Endodermal cell (in vitro differentiated cells): ENCODE measurements at places on chromosomes 4 and X.
A peak's percentile ranks its signal among the peaks of the same experiment; 100 is the strongest.

DNA sequence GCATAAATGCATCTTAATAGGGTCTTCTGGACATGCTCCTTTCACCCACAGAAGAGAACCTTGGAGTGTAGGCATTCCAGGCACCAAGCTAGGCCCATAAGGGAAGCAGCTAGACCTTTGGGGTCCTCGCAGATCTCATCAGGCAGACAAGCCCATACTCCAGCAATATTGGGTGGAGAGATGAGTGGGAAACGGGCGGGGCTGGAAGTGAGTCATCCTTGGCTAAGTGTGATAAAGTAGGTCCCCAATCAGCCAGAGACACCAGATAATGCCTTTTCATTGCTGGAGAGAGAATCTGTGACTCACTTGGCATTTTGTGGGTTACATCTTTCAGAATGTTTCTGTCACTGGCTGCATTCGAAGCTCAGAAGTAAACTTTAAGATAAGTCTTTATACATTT lies 133.3 kb upstream of the MBNL3 start:
- peak; percentile 44 for DNase-seq
- no peaks in the 10 kb centered on the region for H3K4me1 ChIP-seq
- no peaks in the 10 kb centered on the region for H3K36me3 ChIP-seq
- H3K4me3 ChIP-seq: no peak overlapping the region
- no peak overlapping the region for H3K27ac ChIP-seq

GRCh38 chrX:12789976-12790375 lies 1.2 kb upstream of the PRPS2 start:
- no peak overlapping the region for H3K4me3 ChIP-seq
- no peak overlapping the region for H3K27ac ChIP-seq
- H3K4me1 ChIP-seq: no peaks in the 10 kb centered on the region
- no peak for DNase-seq
- H3K27me3 ChIP-seq: peaks cover 70% of the 10 kb centered on the region

- H3K27ac ChIP-seq: no peak overlapping the region
- H3K4me3 ChIP-seq: no peak overlapping the region
- no peaks in the 10 kb centered on the region for H3K27me3 ChIP-seq
- peaks cover 16% of the 10 kb centered on the region for H3K4me1 ChIP-seq
- DNase-seq: no peak
Observed at GRCh38 chr4:86356425-86357210, 3.2 kb downstream of the MAPK10 start.

DNA sequence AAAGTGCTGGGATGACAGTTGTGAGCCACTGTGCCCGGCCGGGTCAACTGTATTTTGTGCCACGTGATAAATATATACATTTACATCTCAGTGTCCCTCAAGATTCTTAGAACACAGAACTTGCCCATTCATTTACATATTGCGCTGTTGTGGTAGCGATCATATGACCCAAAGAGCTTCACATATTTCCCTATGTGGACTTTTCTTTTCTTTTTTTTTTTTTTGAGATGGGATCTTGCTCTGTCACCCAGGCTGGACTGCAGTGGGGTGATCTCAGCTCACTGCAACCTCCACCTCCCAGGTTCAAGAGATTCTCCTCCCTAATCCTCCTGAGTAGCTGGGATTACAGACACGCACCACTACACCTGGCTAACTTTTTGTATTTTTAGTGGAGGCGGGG lies 180.7 kb downstream of the DHRSX start:
- no peak overlapping the region for H3K4me3 ChIP-seq
- DNase-seq: no peak
- no peaks in the 10 kb centered on the region for H3K36me3 ChIP-seq
- H3K27ac ChIP-seq: no peak overlapping the region
- H3K27me3 ChIP-seq: no peaks in the 10 kb centered on the region

DNA sequence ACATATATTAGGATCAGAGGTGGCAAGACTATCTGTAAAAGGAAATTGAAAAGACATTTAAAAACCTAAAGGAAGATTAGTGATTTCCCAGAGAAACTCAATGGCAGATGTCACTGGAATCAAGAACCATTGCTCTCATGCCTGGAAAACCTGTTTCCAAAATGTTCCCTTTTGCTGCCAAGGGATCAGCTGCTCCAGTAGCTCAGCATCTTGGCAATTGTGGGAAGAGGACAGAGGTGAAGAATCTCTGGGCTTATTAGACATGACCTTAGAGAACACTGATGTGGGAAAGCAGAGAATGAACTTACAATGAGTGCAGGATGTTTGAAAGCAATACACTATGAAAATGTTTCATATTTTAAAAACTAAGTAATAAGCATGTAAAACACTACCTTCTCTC lies 98.3 kb downstream of the SHROOM3 start:
- no peak overlapping the region for H3K27ac ChIP-seq
- peaks cover 6% of the 10 kb centered on the region for H3K4me1 ChIP-seq
- H3K4me3 ChIP-seq: no peak overlapping the region
- no peaks in the 10 kb centered on the region for H3K36me3 ChIP-seq
- no peaks in the 10 kb centered on the region for H3K27me3 ChIP-seq
- no peak for DNase-seq

- no peak overlapping the region for H3K27ac ChIP-seq
- peaks cover 3% of the 10 kb centered on the region for H3K4me1 ChIP-seq
Observed at GRCh38 chr4:114400531-114400930, 198.1 kb upstream of the UGT8 start.

DNA sequence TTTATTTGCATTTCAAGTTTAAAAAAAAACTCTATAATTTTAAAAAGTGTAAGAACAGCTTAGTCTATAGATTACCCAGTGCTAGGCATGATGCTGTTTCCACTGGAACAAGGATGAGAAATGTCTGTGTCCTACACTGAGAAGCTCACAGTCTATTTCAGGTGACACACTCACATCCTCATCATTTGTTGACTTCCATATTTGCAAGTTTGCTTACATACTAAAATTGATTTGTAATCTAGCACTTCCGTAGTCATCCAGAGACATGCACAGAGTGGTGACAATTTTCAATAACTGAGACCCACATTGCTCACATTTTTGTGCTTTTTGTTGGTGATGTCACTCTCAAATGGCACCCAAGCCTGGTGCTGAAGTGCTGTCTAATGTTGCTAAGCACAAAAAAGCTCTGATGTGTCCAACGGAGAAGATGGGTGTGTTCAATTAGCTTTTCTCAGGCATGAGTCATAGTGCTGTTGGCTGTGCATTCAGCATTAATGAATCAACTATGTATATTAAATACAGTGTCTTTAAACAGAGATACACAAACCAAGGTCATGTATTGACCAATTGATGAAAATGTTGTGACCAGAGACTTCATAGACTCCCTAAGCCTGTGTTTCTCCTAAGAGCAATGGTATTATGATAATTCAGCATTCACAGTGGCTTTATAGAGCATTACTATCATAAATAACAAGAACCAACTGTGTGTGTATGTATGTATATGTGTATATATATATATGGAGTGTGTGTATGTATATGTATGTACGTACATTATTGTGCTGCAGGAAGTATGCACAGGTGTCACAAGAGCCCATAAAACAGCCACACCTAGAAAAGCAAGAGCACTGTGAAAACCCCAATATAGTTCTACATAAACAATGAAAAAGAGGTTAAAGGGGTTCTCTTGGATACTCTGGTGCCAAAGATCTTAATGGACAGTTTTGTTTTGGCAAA lies 31.2 kb upstream of the VCX3B start:
- H3K4me1 ChIP-seq: no peaks in the 10 kb centered on the region
- no peak overlapping the region for H3K4me3 ChIP-seq
- no peak overlapping the region for H3K27ac ChIP-seq
- H3K27me3 ChIP-seq: no peaks in the 10 kb centered on the region
